CD4-positive, alpha-beta memory T cell (primary cell): ENCODE measurements at places on chromosomes 5 and 9. TPM values are rescaled to one million over a fixed set of nuclear protein-coding genes. Genes with fewer than 3 reads are reported as not detected.

DNA sequence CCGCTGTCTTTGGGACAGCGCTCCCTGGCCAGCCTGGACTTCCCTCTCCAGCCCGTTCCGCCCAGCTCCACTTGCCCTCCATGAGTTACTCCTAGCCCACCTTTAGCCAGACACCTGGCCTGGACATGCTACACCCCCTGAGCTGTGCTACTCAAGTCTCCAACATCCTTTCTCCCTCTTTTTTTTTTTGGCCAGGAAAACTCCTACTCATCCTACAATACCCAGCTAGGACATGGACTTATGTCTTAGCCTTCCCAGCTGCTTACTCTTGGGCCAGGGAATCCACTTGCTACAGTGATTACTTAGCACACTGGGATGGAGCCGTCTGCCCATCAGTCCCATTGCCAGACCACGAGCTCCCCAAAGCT, 92.7 kb upstream of the PHYKPL start:
- no peak overlapping the region for H3K27ac ChIP-seq
- no peak for DNase-seq
- H3K4me1 ChIP-seq: no peaks in the 10 kb centered on the region
- H3K4me3 ChIP-seq: no peak overlapping the region
- no peaks in the 10 kb centered on the region for H3K27me3 ChIP-seq

DNA sequence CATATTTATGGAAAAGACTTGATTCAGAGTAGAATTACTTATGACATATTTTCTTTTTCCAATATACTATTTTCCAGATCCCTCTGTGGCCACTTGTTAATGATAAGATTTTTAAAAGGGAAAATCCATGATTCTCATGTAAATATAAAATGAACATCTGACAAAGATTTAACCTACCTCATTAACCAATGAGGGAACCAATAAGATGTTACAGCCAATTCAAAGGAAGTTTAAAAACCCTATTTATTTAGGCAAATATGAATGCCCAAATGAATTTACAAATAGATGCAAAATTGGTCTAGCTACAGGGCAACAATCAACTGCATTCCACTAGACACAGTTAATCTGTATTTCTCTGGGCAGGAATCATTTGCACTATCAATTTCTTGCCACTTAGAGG, 226.8 kb downstream of the ADAMTSL1 start:
- no peak for DNase-seq
- H3K4me3 ChIP-seq: no peak overlapping the region
- no peak overlapping the region for H3K27ac ChIP-seq
- no peaks in the 10 kb centered on the region for H3K4me1 ChIP-seq
- no peaks in the 10 kb centered on the region for H3K27me3 ChIP-seq

- H3K27ac ChIP-seq: no peak overlapping the region
- H3K36me3 ChIP-seq: no peaks in the 10 kb centered on the region
- DNase-seq: no peak
- no peaks in the 10 kb centered on the region for H3K27me3 ChIP-seq
These were observed 81.3 kb upstream of the PRR16 start for GRCh38 chr5:120382833-120383232.

GRCh38 chr5:95741458-95741857, 10.3 kb downstream of the RHOBTB3 start:
- no peak overlapping the region for H3K27ac ChIP-seq
- no peak for DNase-seq
- H3K27me3 ChIP-seq: no peaks in the 10 kb centered on the region
- no peak overlapping the region for H3K4me3 ChIP-seq
- H3K4me1 ChIP-seq: no peaks in the 10 kb centered on the region

GRCh38 chr5:142664636-142665035, 21.3 kb downstream of the FGF1 start:
- no peaks in the 10 kb centered on the region for H3K27me3 ChIP-seq
- no peak overlapping the region for H3K27ac ChIP-seq
- no peak for DNase-seq
- H3K4me3 ChIP-seq: no peak overlapping the region
- no peaks in the 10 kb centered on the region for H3K4me1 ChIP-seq

- no peaks in the 10 kb centered on the region for H3K36me3 ChIP-seq
- peaks cover 28% of the 10 kb centered on the region for H3K4me1 ChIP-seq
- H3K4me3 ChIP-seq: no peak overlapping the region
- no peak overlapping the region for H3K27ac ChIP-seq
- no peak for DNase-seq
These were observed 121.2 kb downstream of the TLE4 start for GRCh38 chr9:79692857-79693571.

DNA sequence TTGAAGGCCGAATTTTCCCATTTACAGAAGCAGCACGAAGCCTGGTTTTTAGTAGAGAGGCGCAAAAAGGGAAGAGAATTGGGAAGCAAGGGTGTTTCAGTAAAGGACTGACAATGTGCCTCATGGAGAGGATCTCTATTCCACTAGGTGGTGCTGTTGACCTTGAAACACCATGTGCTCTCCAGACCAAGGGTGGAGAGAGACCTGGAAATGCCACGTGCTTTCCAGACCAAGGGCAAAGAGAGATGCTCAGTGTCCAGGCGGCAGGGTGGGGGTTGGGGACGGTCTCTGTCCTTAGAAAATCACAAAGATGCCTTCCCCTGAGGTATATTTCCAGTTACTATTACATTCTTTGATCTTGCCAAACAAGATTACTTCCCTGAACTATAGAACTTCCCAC, 425.3 kb downstream of the CSNK1G3 start:
- no peaks in the 10 kb centered on the region for H3K4me1 ChIP-seq
- no peak overlapping the region for H3K27ac ChIP-seq
- H3K27me3 ChIP-seq: no peaks in the 10 kb centered on the region
- DNase-seq: no peak

- no peak for DNase-seq
- no peaks in the 10 kb centered on the region for H3K27me3 ChIP-seq
- H3K4me3 ChIP-seq: no peak overlapping the region
- H3K27ac ChIP-seq: no peak overlapping the region
These were observed 22.4 kb upstream of the CORO2A start for GRCh38 chr9:98214811-98215210.

GRCh38 chr9:107737610-107737986, 248.0 kb upstream of the KLF4 start:
- no peaks in the 10 kb centered on the region for H3K4me1 ChIP-seq
- no peak overlapping the region for H3K27ac ChIP-seq

DNA sequence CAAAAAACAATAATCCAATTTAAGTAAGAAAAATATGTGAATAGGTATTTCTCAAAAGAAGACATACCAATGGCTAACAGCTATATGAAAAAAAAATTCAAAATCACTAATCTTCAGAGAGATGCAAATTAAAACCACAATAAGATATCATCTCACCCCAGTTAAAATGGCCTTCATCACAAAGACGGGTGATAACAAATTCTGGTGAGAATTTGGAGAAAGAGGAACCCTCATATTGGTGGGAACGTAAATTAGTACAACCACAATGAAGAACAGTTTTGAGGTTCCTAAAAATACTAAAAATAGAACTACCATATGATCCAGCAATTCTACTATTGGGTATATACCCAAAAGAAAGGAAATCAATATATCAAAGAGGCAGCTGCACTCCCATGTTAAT, 94.3 kb downstream of the TMEM167A start:
- no peaks in the 10 kb centered on the region for H3K27me3 ChIP-seq
- no peaks in the 10 kb centered on the region for H3K4me1 ChIP-seq
- DNase-seq: no peak
- H3K27ac ChIP-seq: no peak overlapping the region

- H3K27me3 ChIP-seq: no peaks in the 10 kb centered on the region
- DNase-seq: no peak
- no peaks in the 10 kb centered on the region for H3K4me1 ChIP-seq
- H3K27ac ChIP-seq: no peak overlapping the region
- H3K4me3 ChIP-seq: no peak overlapping the region
These were observed 280.5 kb downstream of the ICE1 start for GRCh38 chr5:5702934-5703333.

DNA sequence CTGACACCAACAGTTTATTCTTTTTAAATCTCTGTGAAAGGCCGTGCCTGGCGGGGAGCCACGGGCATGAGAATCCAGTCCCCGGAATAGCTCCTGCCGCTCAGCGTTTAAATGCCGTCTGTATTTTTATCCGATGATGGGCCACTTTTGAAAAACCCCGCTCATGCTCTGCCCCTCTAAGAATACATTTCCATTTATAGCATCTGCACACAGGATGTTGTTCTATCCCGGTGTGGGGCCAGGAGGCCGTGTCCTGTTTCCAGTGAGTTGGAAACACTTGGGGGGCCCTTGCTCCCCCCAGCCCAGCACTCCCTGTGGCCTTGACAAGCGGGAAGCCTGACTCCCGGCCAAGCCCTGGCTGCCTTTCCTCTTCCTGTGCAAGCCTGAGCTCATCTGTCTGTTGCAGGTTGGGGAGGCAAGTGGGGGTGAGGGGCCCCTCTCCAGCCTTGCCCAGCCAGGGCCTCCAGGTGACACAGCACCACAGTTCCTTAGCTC, 39.0 kb downstream of the ERGIC1 start:
- peaks cover 4% of the 10 kb centered on the region for H3K4me1 ChIP-seq
- no peak for DNase-seq
- H3K27me3 ChIP-seq: no peaks in the 10 kb centered on the region
- no peak overlapping the region for H3K27ac ChIP-seq
- H3K36me3 ChIP-seq: peaks cover 3% of the 10 kb centered on the region

The ADGRD2 gene
- total RNA-seq: not detected

The PCDHB6 gene
- not detected for total RNA-seq

The DAP gene
- 39.5 TPM for total RNA-seq

The PRDM9 gene
- total RNA-seq: not detected

The DENND4C gene
- total RNA-seq: 69.0 TPM

The FOXD4L4 gene
- 0.47 TPM for total RNA-seq

The GADD45G gene
- 2.9 TPM for total RNA-seq

The CENPK gene
- 13.6 TPM for total RNA-seq
